Right renal cortex interstitium (tissue), 3 donors: ENCODE measurements at places on chromosomes 13 and 19.

GRCh38 chr19:10517760-10518443, 655 bp upstream of the S1PR5 start:
- DNase-seq, result no peak

DNA sequence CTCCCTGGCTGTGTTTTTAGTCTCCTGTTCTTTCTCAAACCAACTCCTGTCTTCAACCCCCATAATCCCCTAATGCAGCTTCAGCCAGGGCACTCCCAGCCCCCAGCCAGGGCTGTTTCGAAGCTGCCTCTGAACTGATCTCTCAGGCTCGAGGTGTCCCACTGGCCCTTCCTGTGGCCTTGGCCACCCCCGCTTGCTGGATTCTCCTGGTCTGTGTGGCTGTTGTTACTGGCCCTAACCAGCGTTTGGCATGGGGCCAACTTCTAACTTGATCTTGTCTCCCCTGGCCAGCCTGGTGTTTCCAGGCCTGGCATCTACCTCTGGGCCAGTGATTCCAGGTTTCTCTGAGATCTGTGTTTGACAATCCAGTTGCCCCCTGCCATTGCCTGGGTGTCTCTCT, 11.0 kb downstream of the XAB2 start:
- DNase-seq, result no peak

DNA sequence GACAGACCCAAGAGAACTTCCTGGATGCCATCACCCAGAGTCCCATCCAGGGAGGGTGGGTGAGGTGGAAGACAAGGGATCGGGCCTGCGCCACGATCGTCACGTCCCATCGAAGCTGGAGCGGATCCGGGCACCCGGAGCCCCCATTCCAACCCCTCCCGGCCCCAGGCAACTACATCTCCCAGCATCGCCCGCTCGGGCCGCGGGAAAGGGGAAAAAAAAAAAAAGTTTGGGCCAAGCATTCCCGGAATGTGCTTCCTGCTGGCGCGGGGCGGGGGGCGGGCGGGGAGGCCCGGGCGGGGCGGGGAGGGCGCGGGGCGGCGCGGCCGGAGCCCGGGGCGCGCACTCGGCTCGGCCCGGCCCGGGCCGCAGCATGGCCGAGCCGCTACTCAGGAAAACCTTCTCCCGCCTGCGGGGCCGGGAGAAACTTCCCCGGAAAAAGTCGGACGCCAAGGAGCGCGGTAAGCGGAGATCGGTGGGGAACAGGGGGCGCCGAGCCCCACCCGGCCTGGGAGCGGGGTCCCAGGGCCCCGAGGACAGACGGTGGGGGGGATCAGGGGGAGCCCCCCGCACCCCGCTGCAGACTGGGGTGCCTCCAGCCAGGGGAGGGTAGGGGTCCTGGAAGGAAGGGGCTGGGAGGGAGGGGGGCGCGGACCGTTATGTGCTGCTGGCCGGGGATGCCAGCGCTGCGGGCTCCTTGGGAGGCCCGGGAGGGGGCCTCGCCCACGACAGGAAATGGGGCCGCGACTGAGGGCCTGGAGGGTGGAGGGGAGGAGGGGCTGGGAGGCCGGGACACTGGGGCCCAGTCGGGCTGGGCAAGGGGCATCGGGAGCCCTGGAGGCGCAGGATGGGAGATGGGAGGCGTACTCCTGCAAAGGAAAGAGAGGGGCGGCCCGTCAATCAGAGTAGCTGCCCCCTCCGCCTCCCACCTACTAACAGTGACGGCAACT, at the start of gene SYDE1:
Gene SYDE1, plus strand, starts transcription at position 341 of the 950 bp plus-strand sequence. Its CDS starts 33 bp downstream, at position 374.
- no peak for DNase-seq

DNA sequence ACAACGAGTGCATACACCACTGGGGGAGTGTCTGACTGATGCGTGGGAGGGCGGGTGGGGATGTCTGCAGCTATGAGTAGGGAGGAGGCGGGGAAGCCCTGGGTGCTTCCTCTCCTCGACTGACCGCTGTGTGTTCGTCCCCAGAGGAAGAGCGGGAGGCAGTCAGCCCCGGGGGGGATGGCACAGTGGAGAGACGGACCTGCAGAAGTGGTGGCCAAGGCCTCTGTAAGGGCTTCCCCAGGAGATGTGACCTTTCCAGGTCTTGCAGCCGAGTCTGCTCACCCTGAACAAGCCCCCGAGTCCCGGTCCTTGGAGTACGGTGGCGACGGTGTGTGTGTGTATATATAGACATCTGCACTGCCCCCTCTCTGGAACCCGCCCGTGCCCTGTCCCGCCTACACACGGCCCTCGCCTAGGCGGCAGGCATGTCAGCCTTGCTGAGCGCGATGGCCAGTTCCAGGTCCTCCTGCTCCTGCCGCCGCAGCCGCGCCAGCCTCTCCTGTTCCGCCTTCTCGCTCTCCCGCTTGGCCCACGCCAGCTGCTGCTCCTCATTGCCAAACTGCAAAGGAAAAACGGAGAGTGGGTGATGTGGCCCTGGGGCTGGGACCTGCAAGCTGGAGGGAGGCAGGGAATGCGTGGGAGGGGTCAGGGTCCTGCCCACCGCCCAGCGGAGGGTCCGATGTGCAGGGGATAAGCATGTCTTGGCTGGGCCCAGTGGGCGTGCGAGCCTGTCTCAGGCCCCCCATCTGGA, 30.8 kb downstream of the KLF2 start:
- DNase-seq, result no peak

DNA sequence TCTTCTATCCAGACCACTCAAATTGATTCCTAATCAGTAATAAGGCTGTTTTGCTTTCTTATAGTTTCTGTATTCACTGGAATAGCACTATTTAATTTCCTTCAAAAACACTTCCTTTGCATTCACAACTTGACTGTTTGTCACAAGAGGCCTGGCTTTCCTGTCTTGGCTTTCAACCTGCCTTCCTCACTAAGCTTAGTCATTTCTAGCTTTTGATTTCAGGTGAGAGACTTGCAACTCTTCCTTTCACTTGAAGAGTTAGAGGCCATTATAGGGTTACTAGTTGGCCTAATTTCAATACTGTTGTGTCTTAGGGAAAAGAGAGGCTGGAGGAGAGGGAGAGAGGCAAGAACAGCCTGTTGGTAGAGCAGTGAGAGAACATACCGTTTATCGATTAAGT, 47.0 kb downstream of the SACS start:
- no peak for DNase-seq

GRCh38 chr13:97205465-97205864, 16.7 kb upstream of the MBNL2 start:
- DNase-seq, result no peak

DNA sequence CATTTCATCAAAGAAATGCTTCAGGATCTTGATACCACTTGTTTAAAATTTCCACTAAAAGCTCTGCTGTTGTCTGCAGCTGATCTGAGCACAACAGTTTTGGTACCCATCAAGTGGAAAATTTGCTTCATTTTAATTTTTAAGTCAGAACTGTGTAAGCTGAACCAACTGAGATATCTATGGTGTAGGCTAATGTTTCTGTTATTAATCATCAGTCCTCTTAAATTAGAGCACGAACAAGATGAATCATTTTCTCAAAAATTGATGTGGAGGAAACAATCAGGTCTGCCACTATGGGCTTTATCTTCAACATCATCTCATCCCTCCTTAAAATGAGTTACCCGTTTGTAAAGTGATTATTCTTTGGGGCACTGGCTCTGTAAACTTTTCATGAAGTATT, 221.5 kb upstream of the NBEA start:
- no peak for DNase-seq

DNA sequence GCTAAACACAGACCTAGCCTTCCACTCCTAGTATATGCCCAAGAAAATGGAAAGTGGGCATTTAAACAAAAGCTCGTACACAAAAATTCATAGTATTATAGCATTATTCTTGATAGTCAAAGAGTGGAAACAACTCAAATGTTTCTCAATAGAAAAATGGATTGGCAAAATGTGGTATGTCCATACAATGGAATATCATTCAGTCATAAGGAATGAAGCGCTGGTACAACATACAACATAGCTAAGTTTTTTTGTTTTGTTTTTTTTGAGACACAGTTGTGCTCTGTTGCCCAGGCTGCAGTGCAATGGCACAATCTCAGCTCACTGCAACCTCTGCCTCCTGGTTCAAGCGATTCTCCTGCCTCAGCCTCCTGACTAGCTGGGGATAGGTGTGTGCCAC, 11.9 kb downstream of the ZNF558 start:
- DNase-seq, result no peak

DNA sequence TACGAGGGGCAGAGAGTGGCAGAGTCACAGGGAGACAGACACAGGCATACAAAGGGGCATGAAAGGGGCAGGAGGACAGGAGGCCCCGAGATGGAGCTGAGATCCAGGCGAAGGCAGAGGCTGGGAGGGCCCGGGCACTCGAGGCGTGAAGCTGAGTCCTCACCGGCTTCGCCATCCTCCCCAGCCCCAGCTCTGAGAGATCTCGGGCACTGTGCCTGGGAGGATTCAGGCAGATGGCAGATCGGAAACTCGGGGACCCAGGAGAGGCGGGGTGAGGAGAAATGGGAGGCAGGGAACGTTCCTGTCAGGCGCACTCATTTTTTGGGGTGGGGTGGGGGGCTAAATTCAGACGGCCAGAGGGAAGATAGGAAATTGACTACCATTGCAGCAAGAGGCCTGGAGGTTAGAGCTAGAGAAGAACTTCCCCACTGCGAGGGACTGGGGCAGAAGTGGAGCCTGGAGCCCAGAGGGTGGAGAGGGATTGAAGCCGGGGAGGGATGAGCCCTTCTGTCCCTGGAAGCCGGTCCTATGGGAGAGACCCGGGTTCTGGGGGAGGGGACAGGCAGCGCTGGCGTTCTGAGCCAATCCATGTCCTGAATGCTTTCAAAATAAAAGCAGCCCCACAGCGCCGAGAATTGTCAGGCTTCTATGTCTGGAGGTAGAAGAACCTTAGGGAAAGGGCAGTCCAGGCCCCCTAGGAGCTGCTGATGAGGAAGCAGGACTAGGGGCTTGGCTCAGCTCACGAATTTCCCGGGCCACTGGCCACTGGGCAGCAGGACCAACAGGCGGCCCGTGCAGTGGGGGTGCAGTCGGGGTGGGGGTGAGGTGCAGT, 12.6 kb downstream of the LRRC4B start:
- DNase-seq, result no peak

DNA sequence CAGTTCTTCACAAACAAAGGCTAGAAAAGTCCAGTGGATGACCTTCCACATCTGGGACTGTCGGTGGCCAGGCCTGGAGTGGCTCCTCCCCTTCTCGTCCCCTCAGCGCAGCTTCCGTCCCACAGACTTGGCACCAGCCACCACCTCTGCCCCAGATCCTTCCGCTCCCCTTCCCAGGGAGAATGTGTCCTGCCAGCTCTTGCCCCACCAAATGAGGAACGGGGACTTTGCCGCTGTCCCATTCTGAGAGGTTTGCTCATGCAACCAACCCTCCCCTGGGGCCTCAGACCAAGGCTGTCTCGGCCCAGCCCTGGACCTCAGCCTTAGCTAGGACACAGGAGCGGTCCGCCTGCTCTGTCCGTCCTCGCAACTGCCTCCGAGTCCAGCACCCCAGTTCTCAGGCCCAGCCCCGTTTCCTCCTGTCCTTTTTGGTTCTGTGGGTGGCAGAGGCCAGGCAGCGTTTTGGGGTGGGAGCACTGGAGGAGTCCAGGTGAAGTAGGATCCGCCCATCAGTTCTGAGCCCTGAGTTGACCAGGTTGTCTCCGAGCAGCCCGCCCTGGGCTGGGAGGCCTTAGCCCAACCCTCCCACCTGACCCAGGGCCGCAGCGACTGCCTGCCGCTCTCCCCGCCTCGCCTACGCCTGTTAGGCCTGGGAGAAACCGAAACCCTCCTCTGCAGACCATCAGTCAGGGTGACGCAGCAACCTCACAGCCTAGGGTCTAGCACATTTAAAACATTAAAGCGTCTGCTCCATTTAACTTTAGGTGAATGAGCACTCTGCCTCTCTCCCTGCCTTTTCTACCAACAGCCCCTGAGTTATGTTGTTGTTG, 284.3 kb downstream of the FOXO1 start:
- no peak for DNase-seq

GRCh38 chr13:77391475-77391874, 64.6 kb upstream of the MYCBP2 start:
- no peak for DNase-seq

GRCh38 chr19:36482876-36483275, 6.5 kb downstream of the ZNF566 start:
- no peak for DNase-seq

- DNase-seq, result no peak
Measured at GRCh38 chr13:112246731-112247470, 129.3 kb upstream of the SPACA7 start.

- DNase-seq, result no peak
Measured at GRCh38 chr19:2982561-2982960, 5.2 kb downstream of the TLE6 start.

- DNase-seq, result no peak
Measured at GRCh38 chr13:20953245-20953931, 50.8 kb upstream of the XPO4 start.

DNA sequence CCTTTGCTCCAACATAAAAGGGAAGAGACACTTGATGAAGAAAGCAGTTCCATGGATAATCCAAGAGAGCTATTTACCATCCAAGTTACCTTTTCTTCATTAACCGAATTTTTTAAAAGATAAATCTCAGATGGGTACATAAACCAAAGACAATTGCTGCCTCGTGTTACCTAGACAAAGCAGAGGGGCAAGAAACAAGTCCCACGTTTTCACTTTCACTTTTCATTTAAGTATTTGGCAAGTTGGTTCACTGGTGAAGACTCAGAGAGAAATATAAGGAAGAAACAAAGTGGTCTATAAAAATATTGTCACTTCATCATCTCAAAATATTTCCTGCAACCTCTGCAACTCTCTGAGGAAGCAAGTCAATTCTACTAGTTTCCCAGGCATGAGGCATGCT, 446.1 kb downstream of the FGF14 start:
- no peak for DNase-seq

- no peak for DNase-seq
Measured at GRCh38 chr13:114143806-114144605, 11.6 kb upstream of the RASA3 start.

DNA sequence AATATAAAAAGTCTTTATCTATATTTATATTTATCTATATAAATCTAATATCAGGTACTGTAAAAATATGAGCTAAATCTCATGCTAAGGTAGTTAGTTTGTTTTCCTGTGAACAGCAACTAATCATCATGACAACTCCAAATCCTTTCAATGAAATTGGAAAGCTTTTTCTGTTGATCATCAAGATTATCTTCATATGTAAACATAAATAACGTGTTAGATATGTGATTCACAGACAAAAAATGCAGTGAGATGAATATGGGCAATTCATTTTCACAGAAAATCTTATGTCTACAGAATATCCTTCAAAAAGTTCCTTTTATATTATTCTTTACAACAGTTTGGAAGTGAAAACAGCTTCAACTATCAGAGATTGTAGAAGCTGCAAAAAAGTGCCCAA, 41.7 kb upstream of the EEF1AKMT1 start:
- DNase-seq, result no peak
